Suppressor macrophage treated with lipopolysaccharide for 1 hour (primary cell): ENCODE measurements at places on chromosomes 5 and 9.

- no peak for DNase-seq
Measured at GRCh38 chr5:115463983-115464382, 80.6 kb downstream of the FEM1C start.

DNA sequence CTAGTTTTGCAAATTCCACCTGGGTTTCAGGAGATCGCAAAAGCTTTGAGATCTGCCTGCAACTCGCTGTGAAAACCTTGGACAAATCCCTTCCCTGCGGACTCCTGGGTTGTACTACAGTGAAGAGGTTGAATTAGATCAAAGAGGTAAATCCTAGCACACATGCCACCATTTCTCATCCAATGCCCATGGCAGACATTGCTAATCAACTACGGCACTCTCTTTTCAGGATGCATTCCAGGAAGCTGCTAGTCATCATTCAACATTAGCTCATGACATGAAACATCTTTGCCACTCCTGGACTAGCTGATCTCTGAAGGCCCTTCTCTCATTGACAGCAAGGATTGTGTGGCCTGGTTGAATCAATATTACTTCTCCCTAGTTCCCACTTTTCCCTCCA, 46.1 kb downstream of the PCDH1 start:
- DNase-seq: no peak

GRCh38 chr5:81601919-81602318, 149.0 kb downstream of the SSBP2 start:
- DNase-seq: peak; percentile 4

DNA sequence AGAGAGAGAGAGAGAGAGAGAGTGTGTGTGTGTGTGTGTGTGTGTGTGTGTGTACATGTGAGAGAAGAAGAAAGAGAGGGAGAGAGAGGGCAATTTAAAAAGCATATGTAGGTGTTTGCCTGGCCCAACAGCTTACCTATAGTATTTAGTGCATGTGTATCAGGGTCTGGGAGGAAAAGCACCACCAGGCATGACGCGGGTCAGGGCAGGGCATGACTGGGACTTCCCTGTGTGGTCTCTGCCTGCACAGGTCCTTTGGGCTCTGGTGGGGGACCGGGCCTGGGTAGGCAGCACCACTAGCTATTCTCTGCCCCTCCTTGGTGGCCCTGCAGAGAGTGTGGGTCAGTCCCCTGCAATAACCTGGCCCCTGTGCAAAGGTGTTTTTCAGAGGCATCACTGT, 16.1 kb downstream of the IL9 start:
- DNase-seq: no peak

GRCh38 chr5:113056988-113057387, 80.4 kb downstream of the DCP2 start:
- DNase-seq: peak; percentile 77

DNA sequence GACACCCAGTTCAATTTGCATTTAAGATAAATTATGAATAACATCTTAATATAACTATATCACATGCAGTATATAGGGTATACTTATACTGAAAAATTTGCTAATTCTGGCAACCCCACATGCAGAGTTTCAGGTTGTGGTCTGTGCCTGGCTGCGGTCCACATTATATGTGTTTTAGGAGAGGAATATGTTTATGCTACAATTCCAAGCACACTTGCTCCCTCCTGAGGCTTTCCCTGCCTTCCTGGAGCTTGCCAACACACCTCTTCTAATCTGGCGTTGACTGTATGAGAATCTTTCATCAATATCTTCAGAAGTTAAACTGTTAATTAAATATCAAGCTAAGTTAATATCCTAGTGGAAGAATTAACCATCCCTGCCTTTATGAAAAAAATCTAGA, 45.2 kb downstream of the SEMA5A start:
- DNase-seq: no peak

GRCh38 chr5:41876678-41877077, 6.5 kb upstream of the OXCT1 start:
- DNase-seq: no peak

GRCh38 chr5:2200261-2200950, 317.7 kb upstream of the IRX4 start:
- DNase-seq: no peak

DNA sequence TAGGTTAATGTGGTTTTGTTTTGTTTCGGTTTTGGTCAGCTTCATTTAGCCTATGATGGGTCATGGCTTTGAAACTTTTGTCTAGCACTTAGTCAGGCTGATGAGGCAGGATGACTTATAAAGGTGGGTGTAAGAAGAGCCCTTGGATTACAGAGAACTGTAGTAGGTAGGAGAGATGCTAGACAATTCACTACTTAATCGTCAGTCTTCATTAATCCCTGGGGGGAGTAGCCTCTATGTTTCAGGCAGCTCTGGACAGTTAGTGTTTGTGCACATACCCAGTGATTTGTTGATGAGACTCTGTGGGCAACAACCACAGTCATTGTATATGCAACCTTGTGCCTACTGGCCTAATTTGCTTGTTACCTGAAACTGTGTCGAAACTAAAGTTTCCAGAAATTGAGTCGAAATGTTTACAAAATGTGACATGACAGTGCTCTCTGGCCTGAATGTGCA, 113.3 kb downstream of the MTREX start:
- DNase-seq: no peak

- DNase-seq: peak; percentile 53
Measured at GRCh38 chr9:35842020-35842745, 13.2 kb downstream of the TMEM8B start.

DNA sequence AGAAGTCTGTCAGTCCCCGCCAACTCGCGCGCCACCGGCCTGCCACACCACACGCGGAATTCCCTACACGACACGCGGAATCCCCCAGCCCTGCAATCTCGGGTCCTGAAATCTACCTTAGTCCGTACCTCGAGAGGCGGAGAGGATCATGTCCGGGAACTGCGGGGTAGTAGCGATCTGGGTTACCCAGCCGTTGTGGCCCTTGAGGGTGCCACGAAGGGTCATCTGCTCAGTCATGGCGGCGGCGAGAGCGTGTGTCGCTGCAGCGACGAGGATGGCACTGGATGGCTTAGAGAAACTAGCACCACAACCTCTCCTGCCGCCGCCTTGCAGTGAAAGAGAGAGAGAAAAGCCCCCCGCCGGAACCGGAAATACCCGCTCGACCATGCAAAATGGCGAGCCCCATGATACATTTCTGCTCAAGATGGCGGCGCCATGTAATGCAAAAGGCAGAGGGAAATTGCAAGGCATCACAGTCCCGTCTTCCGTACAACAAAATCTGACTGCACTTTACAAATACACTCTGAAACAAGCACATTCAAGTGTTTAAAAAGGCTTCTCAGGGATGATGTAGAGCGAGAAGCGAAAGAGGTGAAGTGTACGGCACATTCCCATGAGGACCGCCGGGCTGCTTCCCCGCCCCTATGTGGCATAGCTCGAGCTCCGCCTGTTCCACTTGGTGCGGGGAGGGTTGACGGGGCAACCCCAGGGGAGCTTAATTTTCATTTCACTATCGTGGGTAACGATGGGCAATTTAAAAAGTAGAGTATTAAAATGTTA, at the start of gene RACK1:
Gene RACK1, minus strand, starts transcription at position 343 of the 780 bp plus-strand sequence. Its CDS starts 106 bp downstream, at position 237.
- peak; percentile 89 for DNase-seq

GRCh38 chr9:74644023-74644422, 146.9 kb downstream of the RORB start:
- DNase-seq: no peak

- DNase-seq: no peak
Measured at GRCh38 chr5:55472642-55473041, 62.1 kb downstream of the PLPP1 start.

DNA sequence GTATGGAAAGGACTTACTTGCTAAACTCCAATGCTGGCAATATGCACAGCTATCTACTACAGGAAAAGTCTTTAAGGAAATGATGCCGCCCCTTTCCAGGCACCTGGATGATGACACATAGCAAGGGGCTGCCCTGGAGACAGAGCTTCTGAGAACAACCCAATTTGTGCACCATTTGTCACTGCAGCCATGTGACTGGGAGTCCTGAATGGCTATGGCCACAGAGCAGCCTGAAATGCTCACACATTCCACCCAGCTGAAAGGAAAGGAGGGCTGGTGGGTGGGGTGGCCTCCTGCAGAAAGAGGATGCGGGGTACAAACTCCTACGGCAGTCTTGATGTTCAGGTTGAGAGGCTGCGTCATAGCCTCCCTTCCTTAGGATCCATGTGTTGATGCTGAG, 70.1 kb upstream of the FSTL4 start:
- DNase-seq: no peak

GRCh38 chr9:95242613-95243012, 74.9 kb downstream of the FANCC start:
- no peak for DNase-seq
